Suppressor macrophage treated with lipopolysaccharide for 4 hours (primary cell): ENCODE measurements at places on chromosomes 5 and 9.

- peak; percentile 94 for DNase-seq
These were observed 118.1 kb downstream of the LHFPL2 start for GRCh38 chr5:78530342-78531096.

- no peak for DNase-seq
These were observed 14.8 kb downstream of the REEP5 start for GRCh38 chr5:112907166-112907631.

DNA sequence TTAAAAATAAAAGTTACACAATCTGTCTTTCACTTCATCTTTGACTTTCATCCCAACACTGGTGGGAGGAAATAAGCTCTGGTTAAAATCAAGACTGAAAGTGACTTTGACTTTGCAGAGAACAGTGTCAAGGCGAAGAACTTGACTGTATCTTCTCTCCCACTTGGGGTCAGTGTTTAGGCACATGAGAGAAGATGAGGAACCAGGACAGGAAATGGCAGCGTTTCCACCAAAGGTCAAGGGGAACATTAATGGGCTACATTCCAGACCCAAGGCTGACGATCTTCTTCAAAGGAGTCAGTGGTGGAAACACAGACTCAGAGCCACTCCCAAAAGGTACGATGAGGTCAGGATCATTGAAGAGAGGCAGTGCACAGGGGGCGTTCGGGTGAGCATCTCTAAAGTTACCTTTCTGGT, 409.5 kb downstream of the ARHGEF28 start:
- DNase-seq, result peak; percentile 82

GRCh38 chr5:56640763-56641406, 174.5 kb upstream of the MAP3K1 start:
- DNase-seq, result peak; percentile 77

GRCh38 chr9:75358846-75359245, 270.5 kb downstream of the OSTF1 start:
- no peak for DNase-seq

DNA sequence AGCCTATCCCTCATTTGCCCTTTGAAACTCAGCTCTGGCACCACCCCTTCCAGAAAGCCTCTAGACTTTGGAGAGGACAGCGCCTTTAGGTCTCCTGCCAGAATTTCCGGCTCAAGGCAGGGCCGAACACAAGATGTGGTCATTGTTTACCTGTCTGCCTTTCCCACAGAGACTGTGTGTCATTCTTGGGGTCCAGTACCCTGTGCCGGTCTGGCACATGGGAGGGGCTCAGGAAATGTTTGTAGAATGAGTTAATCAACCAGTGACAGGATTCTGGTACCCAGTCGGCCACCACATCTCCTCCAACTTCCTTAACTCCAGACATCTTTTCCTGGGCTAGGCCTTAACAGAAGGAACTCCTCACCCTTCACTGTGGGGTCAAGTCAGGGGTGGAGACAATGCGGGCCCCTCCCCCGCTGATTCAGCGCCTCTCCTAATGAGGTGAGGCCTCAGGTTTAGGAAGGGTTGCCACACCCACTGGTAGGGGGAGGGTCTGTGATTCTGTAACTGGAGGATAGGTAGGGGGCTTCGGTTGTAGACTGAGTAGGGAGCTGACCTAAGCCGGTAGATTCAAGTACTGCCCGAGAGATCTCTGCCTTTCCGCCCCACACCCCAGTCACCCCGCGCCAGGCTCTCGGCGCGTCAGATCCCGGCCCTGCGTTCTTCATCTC, 29.3 kb downstream of the PCDH1 start:
- no peak for DNase-seq

- DNase-seq, result no peak
These were observed 178.3 kb downstream of the KDM4C start for GRCh38 chr9:6936103-6936502.

DNA sequence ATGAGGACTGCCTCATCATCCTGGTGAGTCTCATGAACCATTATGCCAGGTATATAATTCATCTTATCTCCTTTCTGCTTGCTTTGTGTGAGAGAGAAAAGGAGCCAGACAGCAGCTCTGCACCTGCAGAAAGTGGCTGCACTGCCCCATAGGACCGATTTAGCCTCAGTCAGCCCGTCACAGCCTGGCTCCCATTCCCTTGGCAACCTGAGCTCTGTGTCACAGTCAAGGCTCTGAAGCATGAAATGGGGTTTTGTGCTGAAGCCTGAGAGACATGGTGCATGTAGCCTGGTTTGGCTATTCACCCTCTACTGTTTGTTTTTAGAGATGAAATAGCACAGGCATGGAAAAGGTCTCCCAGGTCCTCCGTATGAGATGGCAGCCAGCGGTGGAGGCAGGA, 198.3 kb downstream of the KCTD16 start:
- no peak for DNase-seq

DNA sequence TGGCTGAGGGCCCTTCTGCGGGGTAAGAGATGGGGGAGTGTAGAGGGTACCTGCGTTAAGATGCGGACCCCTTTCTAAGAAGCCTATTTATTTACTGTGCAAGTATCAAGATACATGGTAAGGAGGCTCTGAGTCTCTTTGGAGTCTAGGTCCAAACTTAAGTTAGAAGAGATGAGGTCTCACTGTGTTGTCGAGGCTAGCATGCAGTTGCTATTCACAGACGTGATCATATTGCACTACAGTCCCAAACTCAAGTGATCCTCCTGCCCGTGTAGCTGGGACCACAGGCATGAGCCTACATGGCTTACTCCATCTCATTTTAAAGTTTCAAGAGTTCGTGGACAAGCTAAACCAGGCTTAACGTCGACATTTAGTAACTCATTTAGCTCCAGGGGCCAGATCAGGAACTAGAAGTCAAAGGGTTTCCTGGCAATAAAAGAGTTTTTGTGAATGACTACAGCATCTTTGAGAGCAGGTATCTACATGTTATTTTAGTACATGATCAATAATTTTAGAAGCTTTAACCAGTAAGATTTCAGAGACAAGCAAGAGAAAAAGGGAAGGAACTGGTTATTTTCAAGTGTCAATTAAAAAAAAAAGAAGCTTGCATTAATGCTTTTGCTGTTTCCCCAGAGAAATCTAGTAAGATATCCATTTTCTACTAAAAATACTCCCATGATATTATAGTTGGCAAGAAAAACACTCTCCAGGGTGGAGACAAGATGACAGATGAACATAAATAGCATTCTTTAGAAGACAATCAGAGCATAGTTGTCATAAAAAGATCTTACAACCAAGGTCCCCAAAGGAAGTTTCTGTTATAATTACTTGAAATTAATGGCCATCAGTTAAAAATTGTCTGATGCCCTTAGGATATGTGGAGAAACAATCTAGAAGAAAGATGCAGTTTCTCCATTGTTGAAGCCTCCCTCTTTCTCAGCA, 141.3 kb downstream of the SCAMP1 start:
- no peak for DNase-seq

DNA sequence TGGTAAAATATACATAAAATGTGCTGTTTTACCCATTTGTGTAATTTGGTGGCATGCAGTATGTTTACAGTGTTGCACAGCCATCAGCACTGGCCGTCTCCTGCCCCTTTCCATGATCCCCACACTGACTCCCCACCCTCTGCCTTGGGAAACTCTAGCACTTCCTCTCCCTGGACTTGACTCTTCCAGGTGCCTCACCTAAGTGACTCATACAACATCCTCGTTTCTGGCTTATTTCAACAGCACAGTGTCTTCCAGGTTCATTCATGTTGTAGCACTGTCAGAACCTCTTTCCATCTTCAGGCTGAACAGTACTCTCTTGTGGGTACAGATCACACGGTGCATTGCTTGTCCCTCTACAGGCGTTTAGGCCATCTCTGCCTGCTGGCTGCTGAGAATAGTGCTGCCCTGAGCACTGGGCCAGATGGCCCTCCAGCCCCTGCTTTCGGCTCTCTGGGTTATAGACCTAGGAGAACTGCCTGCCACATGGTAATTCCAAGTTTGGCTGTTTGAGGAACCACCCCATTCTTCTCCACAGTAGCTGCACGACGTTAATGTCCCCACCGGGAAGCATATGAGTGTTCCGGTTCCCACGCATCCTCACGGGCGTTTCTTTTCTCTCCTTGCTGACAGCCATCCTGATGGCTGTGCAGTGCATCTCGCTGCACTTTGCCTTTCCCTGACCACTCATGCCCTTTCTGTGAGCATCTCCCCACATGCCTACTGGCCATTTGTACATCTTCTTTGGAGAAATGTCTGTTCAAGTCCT, 211.8 kb downstream of the FANCC start:
- no peak for DNase-seq

- no peak for DNase-seq
These were observed at the start of gene PCDHA6 for GRCh38 chr5:140827704-140828361. PCDHA6 (plus strand) TSS chr5:140827960; CDS start chr5:140828092, 132 bp downstream.

DNA sequence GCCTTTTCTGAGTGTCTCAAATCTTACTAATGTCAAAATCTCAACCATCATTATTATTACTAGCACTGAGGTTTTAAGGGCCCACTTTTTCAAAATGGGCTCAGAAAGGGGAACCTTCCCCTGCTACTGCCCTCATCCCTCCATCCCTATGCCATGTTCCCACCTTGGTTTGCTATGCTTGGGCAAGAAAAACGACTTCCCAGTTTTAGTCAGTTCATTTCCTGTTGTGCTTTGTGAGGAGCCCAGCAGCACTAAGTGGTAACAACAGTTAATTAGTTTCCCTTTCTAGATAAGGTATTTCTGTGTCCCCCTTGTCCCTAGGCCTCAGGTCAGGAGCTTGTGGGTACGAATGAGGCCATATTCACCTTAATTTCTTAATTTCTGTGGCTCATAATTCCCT, 595.2 kb downstream of the RAB3C start:
- DNase-seq, result no peak

DNA sequence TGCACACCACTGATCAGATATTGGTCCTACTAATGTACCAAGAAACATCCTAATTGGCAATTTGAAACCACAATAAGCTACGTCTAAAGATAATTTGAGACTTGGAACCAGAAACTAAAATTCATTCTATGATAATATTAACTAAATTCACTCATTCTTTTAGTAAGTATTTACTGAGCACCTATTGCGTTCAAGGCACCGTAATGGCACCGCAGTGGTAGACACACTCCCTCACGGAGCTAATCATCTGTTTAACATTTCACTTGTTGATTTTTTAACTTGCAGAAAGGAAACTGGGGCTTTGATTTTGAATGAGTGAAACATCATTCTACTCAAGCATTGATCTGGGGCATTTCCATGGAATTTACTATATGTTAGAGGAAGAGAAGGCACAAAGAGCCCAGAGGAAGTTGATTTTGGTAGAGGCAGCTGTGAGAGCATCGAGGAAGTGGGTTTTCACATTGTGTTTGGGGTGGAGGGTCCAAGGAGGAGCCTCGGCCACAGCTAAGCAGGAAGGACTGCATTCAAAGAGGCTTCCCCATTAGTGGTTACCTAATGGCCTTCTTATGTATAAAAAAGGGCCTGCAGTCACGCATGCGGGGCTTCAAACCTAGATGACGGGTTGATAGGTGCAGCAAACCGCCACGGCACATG, 7.1 kb downstream of the RAPGEF1 start:
- peak; percentile 77 for DNase-seq

DNA sequence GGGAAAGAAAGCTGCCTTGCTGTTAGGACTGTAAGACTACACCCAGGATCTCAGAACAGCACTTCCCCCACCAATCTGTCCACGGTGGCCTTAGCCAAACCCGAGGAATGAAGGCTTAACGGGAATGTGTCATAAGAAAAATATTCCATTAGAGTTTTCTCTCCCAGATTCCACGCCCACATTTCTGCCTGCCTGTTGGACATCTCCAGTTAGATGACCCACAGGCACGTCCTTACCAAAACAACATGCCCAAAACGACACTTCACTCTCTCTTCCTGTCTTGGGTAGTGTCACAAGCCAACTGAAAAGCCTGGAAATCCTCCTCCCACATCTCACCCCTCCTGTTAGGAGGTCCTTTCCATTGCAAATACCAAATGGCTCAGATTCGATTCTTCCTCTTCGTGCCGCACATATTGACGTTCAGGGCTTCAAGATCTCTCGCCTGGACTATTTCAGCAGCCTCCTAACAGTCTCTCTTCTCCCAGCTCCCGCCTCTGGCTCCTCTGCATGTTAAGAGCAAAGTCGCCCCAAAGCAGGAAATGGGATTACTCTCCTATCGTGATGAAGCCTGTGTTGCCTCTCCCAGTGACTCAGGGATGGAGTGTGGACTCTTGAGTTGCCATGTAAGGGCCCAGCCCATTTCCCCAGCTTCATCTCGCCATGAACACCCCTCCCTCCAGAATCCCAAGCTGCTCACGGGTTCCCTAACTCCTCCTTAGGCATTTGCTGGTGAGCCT, 159.3 kb downstream of the NR3C1 start:
- no peak for DNase-seq

- no peak for DNase-seq
These were observed 65.5 kb downstream of the NACC2 start for GRCh38 chr9:136029556-136029955.

GRCh38 chr5:133944263-133945185, 23.9 kb downstream of the C5orf15 start:
- DNase-seq, result peak; percentile 70

DNA sequence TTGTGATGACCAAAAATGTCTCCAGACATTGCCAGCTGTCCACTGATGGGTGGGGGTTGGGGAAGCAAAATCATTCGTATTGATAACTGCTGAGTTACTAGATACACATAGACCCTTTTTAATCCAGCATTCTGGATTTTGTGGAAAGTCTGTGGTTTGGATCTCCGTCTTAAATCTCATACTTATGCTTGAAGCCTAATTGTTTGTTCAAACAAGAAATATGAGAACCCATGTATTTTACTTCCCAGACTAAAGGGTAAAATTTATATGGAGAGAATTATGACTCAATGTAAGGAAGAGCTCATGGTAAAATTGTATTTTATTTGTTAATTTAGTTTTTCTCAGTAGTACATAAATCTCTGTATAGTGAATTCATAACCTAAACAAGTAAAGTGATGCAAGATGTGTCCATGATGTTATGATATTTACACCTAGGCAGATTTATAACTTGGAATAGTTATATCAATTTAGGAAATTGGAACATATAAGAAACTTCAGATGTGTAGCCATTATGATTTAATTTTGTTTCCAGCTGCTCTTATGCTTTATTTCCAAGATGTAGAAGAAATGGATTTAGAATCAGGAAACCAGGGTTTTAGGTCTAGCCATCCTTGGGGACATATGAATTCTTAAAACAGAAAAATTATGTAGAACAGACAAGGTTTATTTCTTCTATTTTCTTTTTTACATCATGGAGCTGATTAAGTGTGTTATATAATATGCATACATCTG, 4.5 kb upstream of the OGN start:
- no peak for DNase-seq

- peak; percentile 19 for DNase-seq
These were observed 20.8 kb upstream of the KIF2A start for GRCh38 chr5:62284946-62285891.

- no peak for DNase-seq
These were observed 203.3 kb downstream of the FOXD4L6 start for GRCh38 chr9:40925149-40925548.

GRCh38 chr9:4421847-4422246, 68.4 kb upstream of the SLC1A1 start:
- no peak for DNase-seq

GRCh38 chr9:131960311-131960710, 119.4 kb downstream of the MED27 start:
- DNase-seq, result no peak

DNA sequence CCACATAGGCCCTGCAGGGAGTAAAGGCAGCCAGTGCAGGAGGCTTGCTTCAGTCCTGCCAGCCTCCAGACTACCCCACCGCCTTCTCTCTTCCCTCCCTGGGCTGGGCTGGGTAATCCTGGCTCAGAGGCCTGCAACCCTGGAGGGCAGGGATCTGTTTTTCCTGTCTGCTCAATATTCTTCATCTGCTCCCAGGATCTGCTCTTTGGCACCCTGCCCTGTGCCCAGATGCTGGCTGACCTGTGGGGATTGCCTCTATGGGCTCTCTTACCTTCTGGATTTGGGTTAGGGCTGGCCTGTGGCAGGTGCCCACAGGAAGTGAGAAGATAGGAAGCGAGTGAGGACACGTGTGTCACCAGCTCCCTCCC, 7.3 kb upstream of the ANGPTL2 start:
- DNase-seq, result no peak

- peak; percentile 64 for DNase-seq
These were observed 77.5 kb downstream of the RXRA start for GRCh38 chr9:134403682-134404301.
